ENCODE measurements at places on chromosomes 1 and 21.

GRCh38 chr1:81432654-81433109, 368.1 kb upstream of the ADGRL2 start:
- no peak for DNase-seq

DNA sequence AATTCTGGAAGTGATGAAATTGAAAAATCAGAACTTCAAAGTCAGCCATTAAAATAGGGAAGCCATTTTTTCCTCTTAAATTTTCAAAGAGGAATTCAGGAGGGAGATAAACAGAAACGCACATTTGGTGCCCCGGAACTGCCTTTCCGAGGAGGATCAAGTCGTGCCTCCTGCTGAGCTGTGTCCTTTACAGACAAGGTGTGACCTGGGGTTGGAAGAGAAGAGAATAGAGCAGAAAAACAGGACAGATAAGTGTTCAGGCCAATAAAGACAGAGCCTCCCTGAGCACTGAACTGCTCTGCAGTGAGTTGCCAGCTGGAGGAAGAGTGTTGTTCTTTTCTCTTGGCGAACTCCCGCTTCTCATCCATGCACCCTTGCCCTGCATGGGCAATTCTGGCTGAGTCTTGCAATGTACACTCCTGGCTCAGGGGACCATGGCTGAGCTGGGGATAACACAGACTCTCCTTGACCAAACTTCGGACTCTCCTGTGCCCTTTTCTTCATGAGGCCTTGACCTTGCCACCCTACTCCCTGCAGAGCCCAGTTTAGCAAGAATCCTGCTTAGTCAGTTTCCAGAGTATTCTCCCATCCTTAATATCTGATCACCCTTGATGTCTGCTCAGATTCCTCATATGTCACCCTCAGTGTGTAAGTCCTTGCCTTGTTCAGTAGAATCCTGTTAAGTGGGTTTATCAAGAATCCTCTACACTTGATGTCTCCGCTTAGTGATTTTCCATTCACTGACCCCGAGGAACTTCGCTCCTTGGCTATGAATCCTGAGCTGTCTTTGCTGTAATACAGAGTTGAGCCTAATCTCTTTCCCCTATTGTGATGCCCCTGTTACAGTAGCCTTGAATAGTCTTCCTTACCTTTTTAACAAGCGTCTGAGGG, 1.3 kb upstream of the MTARC1 start:
- no peak for DNase-seq

- peak; percentile 78 for DNase-seq
These were observed 13.9 kb downstream of the NT5C1A start for GRCh38 chr1:39657923-39658485.

DNA sequence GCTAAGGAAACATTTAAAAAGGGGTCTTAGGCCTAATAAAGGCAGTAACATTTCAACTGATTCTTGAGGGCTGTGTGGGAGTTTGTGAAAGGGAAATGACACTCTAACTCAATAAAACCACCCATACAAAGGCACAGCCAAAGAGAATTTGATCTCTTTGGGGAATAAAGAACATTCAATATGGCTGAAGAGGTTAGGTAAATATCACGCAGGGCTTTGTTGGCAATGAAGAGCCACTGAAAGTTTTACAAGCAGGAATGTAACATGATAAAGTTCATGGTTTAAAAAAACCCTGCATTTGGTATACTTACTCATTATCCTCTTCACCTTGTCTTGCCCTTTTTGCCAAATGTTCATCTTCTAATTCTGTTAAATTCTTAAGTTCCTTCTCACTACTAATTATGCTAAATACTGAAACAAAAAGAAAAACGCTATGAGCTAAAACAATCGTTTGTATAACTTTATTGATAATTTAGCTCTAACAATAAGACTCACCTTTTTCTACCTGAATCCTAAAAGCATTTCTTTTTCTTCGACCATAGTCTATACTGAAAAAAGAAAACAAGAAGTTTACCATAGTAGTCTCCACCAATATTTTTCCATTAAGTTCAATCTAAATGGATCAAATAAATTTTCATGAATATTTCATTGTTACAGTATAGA, 12.5 kb downstream of the NVL start:
- DNase-seq = no peak

- DNase-seq = peak; percentile 82
These were observed 11.7 kb upstream of the ENO1 start for GRCh38 chr1:8889925-8890785.

GRCh38 chr1:209648931-209649776, 3.1 kb downstream of the LAMB3 start:
- DNase-seq = peak; percentile 83

- DNase-seq = no peak
These were observed 18.7 kb upstream of the CSF1 start for GRCh38 chr1:109891930-109892329.

GRCh38 chr1:169201084-169201619, 94.7 kb downstream of the ATP1B1 start:
- DNase-seq = peak; percentile 12

DNA sequence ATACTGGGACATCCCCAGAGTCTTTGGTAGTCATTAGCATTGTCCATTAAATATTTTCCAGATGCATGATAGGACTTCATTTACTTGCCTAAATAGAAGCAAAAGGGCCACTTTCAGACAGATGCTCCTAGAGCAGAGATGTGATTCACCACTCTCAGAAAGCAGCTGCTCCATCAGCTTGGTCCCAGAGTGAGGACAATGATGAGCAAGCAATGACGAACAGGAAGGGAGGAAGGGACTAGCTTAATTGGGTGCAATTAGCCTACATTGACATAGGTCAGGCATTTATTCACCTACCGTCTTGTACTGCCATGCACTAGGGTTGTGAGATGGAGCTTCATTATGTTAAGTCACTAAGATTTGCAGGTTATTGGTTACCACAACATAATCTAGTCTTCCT, 85.1 kb upstream of the PLXNA2 start:
- no peak for DNase-seq

DNA sequence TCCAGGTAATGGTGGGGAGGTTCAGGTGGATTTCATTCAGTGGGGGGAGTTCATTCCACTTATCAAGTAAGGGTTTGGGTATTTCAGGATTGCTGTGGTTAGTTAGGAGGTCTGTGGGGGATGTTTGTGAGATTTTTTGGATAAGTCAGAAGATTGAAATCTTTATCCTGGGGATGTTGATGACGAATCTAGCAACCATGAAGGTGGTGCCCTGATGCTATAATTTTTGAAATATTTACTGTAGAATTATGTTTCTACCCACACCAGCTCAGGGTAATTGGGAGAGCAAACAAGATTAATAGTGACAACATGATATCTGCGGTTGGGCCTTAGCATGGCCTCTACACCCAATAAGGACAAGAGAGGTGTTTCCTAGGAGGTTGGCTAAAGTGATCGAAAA, 28.3 kb downstream of the SUCO start:
- DNase-seq = no peak

- no peak for DNase-seq
These were observed 101.7 kb downstream of the NR5A2 start for GRCh38 chr1:200128944-200129879.

DNA sequence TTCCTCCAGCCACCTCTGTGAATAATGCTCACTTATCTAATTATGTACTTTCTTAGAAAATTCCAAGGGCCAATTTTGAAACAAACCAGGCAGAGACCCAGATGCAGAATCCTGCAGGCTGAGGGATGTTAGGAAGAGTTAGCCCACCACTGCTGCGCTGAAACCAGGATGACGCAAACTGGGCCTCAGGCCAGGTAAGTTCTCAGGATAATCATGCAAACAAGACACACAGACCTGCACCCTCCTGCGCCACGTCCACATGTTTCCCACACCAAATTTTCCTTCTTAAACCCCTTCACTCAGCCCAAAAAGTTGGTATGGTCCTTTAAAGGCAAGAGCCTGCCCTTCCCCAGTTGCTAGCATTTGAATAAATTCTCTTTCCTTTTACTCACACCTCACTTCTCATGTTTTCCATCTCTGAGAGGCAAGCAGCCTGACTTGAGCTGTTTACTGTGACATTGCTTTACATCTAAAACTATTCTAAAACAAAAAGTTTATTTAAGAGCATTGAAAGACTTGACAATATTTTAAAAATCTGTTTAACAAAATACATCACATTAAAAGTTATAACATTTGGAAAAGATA, 887.1 kb downstream of the LRRIQ3 start:
- no peak for DNase-seq

DNA sequence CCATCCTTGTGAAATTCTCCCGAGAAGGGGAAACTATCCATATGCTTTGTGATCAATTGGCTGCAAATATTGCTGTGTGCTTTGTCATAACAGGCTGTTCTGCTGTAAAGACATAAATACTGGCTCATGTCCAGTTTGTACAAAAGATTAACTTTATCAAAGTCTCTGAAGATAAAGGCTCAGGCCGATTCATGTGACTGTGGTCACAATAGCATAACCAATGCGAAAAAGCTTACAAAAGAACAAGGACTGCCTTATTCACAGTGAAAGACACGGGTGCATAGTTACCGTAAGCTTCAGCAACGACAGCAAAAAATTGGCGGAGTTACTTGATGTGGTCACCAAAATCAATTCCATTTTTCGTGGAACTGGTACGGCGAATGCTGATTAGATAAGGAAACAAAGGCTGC, 173.6 kb upstream of the CHRM3 start:
- DNase-seq = no peak

- no peak for DNase-seq
These were observed 38.4 kb upstream of the GPR25 start for GRCh38 chr1:200834383-200834782.

- DNase-seq = no peak
These were observed 137.3 kb upstream of the USH2A start for GRCh38 chr1:216560527-216560926.

DNA sequence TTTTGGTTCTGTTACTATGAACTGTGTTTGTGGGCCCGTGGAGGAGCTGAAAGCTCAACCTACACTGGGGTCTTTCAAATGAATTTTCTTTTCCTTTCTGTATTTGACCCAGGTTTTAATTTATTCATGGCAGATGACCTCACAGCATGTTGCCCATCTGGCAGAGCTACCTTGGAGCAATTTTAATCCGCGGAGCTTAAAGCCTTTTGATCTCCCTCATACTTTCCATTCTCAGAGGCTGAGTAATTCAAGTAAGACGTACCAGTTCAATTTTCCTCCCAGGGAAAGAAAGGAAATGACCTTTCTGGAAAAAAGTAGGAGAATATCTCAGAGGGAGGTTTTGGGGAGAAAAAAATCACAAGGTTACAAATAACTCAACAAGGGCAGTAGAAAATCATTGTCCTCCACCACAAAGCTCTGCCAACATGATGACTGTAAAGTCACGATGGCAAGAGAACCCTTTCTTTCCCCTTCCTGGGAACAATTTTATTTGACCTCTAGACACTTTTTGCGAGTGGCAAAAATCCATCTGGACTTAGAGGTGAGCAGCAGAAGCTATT, 21.6 kb upstream of the PCP4 start:
- no peak for DNase-seq

DNA sequence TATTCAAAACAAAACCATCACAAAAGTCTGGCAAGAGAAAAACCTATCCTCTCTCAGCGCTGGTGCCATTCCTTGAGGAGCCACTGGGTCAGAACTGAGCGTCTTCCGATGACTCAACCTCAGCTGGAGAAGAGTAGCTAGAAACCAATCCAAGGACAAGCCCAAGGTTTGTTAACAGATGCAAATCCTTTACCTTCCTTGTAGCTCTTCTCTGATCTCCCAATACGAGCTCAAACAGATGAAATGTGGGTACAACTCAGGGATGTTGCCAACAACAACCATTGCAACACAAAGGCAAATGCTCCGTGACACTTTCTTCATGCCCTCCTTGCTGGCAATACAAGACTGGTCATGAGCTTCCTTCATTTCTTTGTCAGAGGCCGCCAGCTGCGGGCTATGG, 337.1 kb downstream of the SIPA1L2 start:
- no peak for DNase-seq

- DNase-seq = no peak
These were observed 55.6 kb upstream of the RGS7 start for GRCh38 chr1:241412646-241413045.

- no peak for DNase-seq
These were observed 6.2 kb downstream of the LIN9 start for GRCh38 chr1:226302731-226303130.

- DNase-seq = no peak
These were observed 114.3 kb upstream of the GRIK3 start for GRCh38 chr1:37148663-37149062.

GRCh38 chr1:29607236-29607635, 370.9 kb downstream of the PTPRU start:
- DNase-seq = no peak

DNA sequence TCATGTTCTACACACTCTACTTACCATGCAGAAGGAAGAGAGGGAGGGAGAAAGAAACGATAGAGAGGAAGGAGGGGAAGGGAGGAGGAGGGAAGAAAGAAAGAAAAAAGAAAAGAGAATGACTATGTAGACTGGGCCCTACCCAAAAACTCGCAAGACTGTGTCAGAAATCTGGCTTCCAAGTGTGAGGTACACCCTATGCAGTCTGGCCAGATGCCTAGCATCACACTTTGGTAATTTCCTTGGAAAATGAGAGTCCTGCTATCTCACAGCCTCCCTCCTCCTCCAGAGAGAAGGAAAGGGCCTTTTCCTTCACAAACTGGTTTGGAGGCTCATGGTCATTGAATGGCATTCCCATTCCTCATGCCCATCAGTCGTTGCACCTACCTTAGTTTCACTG, 86.4 kb upstream of the LRRC8D start:
- DNase-seq = no peak

DNA sequence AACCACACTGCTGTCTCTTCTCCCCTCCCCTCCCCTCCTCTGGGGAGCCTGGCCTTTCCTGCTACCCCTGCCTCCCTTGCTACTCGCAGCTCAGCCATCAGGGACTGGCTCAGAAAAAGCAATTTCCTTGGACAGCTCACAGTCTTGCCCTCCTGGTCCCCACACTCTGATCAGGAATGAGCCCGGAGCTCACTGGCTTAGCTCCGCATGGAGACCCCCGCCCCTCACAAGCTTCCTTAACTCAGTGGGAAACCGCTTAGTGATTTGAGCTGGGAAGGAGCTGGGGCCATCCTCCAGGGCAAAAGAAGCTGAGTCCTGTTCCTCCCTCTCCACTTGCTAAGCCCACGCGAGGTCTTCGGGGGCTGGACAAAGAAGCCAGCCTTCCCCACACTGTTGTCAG, 70.3 kb upstream of the ACTL8 start:
- DNase-seq = no peak

All from H4 (cell line).